ENCODE measurements at places on chromosomes 3 and 15. TPM values are rescaled to one million over a fixed set of nuclear protein-coding genes. Genes with fewer than 3 reads are reported as not detected.

RAP2B gene
- 12.2 TPM for total RNA-seq

INKA1 gene
- total RNA-seq: 10.0 TPM

RPS17 gene
- total RNA-seq: 3,822 TPM

GOLGA8T gene
- not detected for total RNA-seq

GOLGA6L7 gene
- total RNA-seq: not detected

CLDN18 gene
- not detected for total RNA-seq

PPP1R14D gene
- not detected for total RNA-seq

SPESP1 gene
- 0.44 TPM for total RNA-seq

NR1I2 gene
- total RNA-seq: 1.1 TPM

GLDN gene
- not detected for total RNA-seq

SCN11A gene
- 0.16 TPM for total RNA-seq

RABL3 gene
- 29.9 TPM for total RNA-seq

KCNH8 gene
- total RNA-seq: 1.3 TPM

ZBBX gene
- not detected for total RNA-seq

CCR8 gene
- total RNA-seq: not detected

GUCA1C gene
- not detected for total RNA-seq

HYAL3 gene
- total RNA-seq: 2.0 TPM

FAM107A gene
- not detected for total RNA-seq

MOBP gene
- 0.13 TPM for total RNA-seq

STRA6 gene
- total RNA-seq: not detected

RTF1 gene
- 38.0 TPM for total RNA-seq

COL8A1 gene
- total RNA-seq: 0.20 TPM

KIF15 gene
- 2.4 TPM for total RNA-seq

All from activated B cell treated with CpG ODN at 0.5 μM for 24 hours (primary cell).